ENCODE measurements at places on chromosomes 4 and X. TPM values are rescaled to one million over a fixed set of nuclear protein-coding genes. Genes with fewer than 3 reads are reported as not detected.

GRCh38 chr4:87117051-87117731 is 103.2 kb downstream of the KLHL8 start:
- DNase-seq: no peak

DNA sequence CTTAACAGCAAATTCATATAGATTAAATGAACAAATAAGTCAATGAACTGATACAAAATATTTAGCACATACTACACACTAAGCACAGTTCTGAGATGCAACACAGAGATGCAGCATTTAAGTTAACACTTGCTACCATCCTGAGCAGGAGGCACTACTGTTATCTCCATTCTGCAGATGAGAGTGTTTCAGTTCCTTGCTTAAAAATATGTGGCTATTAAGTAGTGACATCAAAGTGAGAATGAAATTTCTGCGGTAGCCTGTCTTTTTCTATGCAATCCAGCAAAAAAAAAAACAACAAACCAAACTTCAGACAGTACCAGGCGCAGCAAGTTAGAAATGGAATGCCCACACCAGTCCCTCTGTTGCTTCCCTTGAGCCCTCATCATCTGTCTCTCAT is 90.8 kb downstream of the SHISA3 start:
- DNase-seq: no peak

GRCh38 chrX:79065696-79066095 is 78.8 kb upstream of the GPR174 start:
- DNase-seq: no peak

PAGE2 gene
- not detected for total RNA-seq
